Activated CD8-positive, alpha-beta T cell treated with anti-CD3 and anti-CD28 coated beads for 36 hours (primary cell): ENCODE measurements at places on chromosomes 16 and 17.

GRCh38 chr17:32879134-32879533 is 2.2 kb upstream of the MYO1D start:
- no peak for DNase-seq

DNA sequence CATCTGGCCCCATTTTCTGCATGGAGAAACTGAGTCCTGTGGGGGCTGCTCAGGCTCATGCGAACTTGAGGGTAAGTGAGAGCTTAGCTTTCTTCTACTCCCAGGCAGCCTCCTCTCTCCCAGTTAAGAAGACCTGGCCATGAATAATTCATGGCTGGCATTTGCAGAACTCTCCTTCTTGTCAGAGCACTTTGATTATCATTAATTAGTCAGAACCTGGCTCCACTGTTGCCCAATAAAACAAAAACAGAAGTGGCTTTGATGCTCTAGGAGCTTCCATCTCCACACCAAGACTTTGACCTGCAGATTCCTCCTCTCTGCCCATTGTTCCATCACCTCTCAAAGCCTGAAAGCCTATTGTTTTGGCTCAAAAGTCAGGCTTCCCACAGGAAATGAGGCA is 45.5 kb upstream of the CDH3 start:
- DNase-seq = no peak

DNA sequence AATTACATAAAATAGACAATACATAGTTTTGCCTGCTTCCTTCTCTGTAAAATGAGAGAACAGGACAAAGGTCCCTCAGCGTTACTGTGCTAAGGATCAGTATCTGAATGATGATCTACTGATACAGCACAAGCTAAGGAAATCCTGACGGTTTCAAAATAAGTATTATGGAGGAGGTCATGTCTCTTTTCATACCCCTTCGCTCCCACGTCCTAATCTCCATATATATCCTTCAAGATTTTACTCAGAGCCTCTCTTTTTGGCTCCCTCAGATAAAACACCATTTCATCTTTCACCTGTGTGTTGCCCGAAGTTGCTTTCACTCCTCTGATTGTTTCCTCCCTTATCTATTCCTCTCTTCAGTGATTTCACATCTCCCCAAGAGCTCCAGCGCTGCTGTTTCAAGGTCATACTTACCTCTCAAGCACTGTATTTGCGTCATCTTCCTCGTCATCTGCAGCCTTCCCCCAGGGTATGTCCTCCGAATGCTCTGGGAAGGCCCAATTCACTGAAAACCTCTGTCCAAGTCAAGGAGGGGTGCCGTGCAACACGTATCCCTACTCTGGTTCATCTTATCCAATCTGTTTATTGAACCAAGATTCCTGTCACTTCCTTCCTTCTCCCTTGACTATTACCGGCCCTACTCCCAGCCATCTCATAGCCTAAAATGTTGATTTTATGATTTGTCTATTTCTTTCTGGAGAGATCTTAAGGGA is 1.2 kb upstream of the BLTP2 start:
- DNase-seq = no peak

- no peak for DNase-seq
Observed at GRCh38 chr16:67833030-67833414, 9.1 kb upstream of the THAP11 start.

GRCh38 chr16:27781195-27781524 is 231.2 kb downstream of the KATNIP start:
- no peak for DNase-seq

DNA sequence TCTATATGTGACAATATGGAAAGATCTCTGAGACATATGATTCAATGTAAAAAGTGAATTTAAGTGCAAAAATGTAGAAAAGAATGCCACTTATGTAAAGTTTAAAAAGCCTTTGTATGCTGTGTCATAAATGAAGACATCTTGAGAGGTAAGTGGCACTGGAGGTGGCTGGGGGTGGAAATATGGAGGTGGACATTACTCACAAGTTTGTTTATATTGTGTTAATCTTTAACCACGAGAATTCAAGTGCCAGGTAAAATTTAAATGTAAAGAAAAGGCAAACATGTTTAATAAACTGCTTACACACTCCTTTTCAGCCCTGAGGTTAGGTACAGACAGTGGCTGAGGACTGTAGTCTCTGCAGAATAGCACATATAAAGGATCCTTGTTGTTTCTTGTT is 235.1 kb downstream of the ABCC12 start:
- DNase-seq = no peak

- no peak for DNase-seq
Observed at GRCh38 chr16:68194251-68194650, 41.7 kb downstream of the ESRP2 start.

DNA sequence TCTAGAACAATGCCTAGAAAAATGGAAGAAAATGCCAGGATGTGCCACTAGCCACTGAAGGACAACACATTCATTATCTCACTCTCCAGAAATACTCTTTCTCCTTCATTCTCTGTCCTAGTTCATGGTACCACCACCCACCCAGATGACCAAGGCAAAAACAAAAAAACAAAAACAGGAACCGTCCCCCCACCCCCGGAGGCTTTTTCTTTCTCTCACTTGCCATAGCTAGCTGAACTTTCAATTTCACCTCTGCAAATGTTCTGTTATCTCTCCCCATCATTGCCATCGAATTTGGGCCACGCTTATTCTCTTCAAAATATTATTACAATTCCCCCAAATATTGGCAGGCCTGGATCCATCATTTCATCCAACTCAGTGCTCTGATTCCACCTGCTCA is 49.0 kb downstream of the SOX9 start:
- DNase-seq = no peak

GRCh38 chr17:9274973-9275372 is 253.7 kb downstream of the NTN1 start:
- no peak for DNase-seq

DNA sequence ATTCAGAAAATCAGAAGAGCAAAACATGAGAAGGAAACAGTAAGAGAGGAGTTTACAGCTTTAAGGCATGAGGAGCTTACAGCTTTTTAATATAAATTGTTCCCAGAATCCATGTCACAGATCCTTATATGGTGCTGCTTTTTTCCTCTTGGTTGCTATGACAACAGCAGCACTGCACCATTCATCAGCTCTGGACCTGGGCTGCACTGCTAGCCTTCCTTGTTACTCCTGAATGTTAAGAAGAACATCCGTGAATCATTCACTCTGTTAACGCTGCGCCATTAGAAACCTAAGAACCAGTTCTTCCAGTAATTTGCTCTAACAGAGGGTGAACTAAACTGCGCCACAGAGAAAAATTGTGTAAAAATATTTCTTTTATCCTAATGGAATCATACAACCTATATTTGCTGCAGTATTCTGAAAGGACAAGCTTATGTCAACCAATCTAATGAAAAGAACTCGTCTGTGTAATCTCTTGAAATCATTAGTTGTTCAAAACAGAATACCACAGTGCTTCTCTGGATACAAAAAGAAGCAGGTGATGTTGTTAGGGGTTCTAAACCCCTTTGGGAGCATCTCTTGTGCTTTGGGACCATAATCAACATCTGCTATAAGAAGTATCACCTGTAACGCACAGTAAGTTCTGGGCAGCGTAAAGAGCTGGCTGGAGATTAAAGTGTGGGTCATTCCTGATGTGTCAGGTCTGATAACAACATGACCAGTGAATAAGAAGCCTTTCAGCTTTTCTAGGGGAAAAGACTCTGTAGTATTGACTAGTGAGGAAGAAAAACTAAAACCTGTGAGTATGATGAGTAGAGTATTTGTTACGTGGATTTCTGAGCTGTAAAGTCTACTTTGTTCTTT is 151.2 kb downstream of the TANC2 start:
- DNase-seq = no peak

GRCh38 chr17:46832945-46833839 is 14.7 kb upstream of the WNT3 start:
- no peak for DNase-seq

- no peak for DNase-seq
Observed at GRCh38 chr17:75684924-75685323, 17.8 kb downstream of the SAP30BP start.

GRCh38 chr17:48615963-48616716 is 1.0 kb upstream of the HOXB8 start:
- no peak for DNase-seq

DNA sequence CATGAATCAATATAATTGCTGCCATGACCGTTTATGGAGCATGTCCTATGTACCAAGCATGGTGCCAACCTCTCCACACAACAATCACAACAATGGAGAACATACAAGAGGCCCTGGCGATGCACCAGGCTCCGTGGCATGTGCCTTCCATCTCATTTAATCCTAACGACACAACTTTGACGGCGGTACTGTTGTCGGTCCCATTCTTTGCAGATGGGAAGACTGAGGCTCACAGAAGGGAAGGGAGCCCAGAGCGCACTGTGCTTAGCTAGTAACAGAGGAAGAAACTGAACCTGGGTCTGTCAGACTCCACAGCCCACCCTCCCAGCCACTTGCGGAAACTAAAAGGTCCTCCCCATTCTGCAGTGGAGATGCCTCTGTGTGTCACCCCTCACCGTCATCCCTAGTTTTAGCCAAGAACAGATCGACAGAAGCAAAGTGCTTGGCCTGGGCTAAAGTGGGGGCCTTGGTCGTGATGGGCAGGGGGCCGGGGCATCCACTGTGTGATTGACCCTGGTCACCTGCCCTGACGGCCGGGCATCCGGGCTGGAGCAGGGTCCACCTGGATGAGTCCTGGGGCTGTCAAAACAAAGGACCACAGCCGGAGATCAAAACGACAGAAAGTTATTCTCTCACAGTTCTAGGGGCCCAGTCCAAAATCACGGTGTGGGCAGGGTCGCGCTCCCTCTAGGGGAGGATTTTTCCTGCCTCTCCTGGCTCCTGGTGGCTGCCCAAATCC is 183.9 kb downstream of the C16orf95 start:
- no peak for DNase-seq

DNA sequence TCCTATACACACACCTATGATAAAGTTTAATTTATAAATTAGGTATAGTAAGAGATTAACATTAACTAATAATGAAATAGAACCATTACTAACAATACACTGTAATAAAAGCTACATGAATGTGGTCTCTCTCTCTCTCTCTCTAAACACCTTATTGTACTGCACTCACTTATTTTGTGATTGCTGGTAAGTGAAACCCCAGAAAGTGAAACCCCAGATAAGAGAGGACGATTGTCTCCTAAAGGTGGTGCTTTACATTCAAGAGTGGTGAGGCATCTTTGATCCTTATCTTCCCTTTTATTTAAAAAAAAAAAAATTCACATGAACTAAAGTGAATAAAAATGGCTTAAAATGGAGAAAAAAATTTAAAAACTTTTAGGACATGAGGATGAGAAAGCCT is 80.1 kb upstream of the TRAP1 start:
- no peak for DNase-seq
